CD4-positive, alpha-beta T cell treated with Interleukin-10 for 1 hour (primary cell): ENCODE measurements at places on chromosomes 16 and 17.

DNA sequence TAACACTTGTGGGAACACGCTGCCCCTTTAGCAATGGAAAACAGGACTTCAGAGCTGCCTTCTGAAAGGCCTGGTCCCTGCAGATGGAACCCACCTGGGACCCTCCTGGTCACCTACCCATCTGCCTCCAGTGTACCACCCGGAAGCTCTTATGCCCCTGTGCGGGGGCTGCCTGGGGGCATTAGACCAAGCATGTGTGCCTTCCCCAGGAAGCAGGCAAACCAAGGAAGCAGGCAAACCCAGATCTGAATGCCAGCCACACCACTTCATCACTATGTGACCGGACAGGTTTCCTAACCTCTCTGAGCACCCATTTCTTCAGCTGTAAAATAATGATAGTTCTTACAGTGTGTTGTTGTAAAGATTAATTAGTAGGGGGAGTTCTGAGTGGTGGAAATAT lies 20.8 kb upstream of the LRRC37A3 start:
- no peak for DNase-seq

- no peak for DNase-seq
These were observed 2.1 kb downstream of the CMTM1 start for GRCh38 chr16:66568355-66568754.

DNA sequence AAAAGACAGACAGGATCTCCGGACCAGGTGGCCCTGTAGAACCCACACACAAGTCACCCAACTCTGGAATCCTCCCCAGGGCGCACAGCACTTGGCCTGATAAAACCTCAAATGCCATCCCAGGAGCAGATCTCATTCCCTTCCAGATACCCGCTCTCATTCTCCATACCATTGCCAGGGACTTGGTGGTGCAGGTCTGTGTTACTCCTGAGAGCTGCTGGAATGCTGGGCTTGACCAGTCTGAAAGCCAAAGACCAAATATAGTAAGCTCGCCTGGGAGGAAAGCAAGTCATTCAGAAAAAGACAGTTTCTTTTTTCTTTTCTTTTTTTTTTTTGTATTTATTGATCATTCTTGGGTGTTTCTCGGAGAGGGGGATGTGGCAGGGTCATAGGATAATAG lies 10.7 kb downstream of the MKS1 start:
- DNase-seq: no peak

DNA sequence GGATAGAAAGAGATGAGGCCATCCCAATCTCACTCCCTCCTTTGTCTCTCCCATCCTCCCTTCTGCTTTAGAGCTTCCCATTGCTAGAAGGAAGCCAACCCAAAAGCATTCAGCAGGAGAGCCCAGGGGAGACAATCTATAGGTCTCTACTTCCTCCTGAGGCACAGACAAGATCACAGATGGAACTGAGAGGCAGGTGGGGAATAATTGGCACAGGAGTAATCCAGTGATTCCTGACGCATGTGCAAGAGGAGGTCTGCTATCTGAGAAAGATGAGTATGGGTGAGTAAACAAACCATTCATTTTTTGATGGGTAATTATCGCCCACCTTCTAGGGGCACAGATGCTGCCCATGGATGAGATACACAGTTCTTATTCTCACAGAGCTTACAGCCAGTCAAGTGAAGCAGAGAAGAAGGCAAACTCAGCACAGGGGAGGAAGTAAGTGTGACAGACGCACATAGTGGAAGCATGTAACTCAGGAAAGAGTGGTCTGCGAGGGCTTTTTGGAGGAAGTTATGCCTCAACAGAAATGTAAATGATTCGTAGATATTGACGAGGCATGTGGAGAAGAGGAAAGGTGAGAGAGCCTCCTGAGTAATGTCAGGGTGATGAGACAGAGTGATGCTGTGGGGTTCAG lies 88.9 kb upstream of the HLF start:
- DNase-seq: no peak

DNA sequence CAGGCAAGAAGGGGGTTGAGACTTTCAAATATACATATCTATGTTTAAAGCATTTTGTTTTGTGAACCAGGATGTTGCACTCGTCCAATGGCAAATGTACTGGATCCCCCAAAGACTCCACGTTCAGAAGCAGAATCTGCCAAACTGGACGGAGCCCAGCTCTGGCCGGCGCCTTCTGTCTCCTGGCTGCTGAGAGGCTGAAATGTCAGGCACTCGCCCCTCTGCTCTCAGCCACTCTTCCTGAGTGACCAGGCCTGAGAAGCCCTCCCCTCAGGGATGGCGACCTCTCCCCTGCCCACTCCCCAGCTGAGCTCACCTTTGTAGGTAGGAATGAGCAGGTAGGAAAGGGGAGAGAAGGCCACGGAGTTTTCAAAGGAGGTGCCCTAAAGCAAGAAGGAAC lies 187.5 kb upstream of the FOXF1 start:
- DNase-seq: no peak

GRCh38 chr17:68578236-68578635 lies 22.9 kb downstream of the FAM20A start:
- DNase-seq: no peak

- no peak for DNase-seq
These were observed 5.2 kb upstream of the DLX4 start for GRCh38 chr17:49963626-49964302.

DNA sequence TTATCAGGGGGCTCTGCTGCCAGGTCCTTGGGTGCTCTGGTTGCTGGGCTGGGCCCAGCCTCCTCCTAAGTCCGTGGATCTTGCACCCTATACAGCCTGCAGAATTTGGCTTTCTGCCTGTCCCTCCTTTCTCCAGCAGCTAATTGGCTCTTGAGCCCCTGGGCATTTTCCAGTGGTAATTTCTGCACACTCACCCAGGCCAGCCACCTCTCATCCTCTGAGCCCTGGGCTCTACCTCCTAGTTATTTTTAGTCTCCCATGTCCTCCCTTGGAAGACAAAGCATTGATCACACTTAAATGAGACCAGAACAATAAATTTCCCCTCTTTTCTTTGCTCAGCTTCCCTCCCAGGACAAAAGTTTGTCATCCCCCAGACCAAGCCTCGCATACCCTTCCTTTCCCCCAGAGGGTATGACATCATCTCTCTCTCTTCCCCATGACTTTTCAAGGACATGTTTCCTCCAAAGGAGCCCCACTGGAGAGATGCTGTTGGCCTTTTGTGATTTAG lies 38.1 kb downstream of the C17orf75 start:
- DNase-seq: no peak

- no peak for DNase-seq
These were observed 3.6 kb upstream of the RHBDL3 start for GRCh38 chr17:32261936-32262510.

- DNase-seq: peak; percentile 74
These were observed 59.8 kb upstream of the ARL4D start for GRCh38 chr17:43338886-43339516.
